GM10248 (cell line): ENCODE measurements at places on chromosomes 12 and 14.
A peak's percentile ranks its signal among the peaks of the same experiment; 100 is the strongest.

- DNase-seq = no peak
Observed at GRCh38 chr12:79983492-79983891, 48.6 kb upstream of the PPP1R12A start.

DNA sequence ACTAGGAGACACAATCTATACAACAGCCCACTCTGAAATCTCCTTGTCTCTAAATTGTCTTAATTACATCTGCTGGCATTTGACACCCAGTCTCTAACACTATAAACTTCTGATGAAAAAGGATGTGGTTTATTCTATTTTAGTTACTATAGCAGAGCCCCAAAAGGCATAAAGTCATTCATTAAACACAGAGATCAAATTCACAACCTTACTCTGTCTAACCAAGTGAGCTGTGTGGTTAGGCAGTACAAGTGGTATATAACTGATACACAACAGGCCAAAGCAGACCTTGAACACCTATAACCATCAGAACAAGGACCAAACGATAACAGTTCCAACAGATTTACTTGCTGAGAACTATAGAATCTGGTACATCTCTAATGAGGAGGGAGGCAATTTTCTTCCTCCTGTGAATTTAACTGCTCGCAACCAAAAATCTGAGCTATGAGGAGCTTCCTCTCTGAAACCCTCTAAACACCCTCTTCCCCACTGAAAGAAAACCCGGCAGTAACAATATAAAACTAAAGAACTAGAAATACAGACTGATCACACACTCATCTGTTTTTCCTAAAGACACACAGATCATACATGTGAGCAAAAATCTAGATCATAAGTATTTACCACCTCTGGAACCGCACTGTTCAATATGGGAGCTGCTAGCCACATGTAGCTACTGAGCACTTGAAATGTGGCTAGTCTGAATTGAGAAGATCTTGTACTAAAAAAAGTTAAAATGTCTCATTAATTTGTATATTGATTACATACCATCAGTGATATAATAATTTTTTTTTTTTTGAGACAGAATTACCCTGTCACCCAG lies 17.7 kb downstream of the SPPL3 start:
- peak; percentile 43 for DNase-seq

DNA sequence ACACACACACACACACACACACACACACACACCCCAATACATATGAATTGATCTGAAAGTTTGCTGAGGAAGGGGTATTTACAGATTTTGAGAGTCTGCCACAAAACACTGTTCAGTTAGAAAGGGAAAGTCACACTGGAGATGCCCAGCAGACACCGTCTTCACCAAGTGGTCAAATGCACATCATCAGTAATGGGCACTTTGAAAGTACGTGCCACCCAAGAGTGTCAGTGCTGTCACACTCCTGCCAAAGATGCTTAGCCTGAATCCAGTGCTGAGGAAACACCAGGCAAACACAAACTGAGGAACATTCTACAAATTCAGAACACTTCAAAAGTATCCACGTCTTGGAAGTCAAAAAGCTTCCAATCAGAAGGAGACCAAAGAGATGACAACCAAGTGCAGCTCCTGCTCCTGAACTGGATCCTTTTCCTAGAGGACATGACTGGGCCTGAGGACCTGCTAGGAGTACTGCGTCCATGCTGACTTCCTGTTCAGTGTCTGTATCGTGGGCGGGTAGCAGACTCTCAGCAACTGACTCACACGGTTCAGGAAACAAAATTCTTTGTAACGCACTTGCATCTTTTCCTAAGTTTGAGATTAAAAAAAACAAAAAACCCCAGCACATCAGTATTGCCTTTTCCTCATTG lies 18.6 kb downstream of the PSMC1 start:
- no peak for DNase-seq

DNA sequence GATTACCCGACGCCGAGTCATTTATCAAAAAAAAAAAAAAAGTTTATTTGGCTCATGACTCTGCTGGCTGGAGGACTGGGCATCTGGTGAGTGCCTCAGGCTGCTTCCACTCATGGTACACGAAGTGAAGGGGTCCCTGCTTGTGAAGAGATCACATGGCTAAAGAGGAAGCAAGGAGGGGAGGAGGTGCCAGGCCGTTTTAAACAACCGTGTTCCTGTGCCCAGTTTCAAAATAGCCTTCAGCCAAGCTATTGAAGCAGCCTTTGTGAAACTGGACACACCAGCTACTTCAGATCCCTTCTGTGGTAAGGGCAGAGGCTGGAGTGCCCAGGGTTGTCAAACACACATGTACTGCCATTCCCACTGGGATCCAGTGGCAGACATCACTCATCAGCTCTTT lies 7.6 kb downstream of the POP5 start:
- no peak for DNase-seq

GRCh38 chr12:115233891-115234543 lies 550.0 kb upstream of the TBX3 start:
- DNase-seq = no peak

DNA sequence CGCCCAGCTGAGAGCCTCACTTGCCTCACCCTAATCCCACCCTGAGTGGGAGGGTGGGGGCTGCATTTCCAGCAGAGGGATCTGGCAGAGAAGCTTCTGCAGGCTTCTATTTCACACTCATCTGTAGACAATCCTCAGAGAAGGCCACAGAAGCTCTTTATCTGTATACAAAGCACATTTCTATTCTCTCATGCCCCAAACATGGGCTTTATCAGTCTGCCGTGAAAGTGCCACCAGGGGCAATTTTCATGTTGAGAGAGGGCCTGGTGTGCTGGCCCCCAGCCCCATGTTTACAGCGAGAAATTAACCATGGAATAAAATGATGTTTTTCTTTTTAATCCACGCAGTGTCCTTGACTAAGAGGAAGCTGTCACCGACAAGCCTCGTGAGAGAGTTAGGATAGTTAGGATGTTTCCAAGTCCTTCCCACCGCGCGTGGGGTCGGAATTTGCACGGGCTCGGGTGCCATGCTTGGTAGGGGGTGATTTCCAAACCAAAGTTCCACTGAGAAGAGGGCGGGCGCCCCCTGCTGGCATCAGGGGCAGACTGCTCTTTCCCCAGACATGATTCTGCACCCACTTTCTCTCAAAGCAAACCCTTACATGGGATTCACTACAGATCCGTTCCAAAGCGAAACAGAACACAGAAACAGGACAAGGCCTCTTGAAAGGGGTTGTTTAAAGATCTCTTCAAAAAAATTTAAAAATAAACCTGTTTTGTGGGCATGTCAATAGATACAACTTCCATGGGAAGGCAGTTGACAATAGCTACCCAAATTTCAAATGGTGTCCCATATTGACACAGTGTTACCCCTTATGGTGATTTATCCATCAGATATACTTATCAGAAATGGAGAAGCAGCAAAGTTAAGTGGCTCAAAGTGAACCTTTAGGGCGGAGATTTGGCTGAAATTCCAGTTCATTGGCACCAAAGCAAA lies 19.4 kb downstream of the BDKRB1 start:
- peak; percentile 82 for DNase-seq

- DNase-seq = no peak
Observed at GRCh38 chr12:88194868-88195267, 52.8 kb downstream of the TMTC3 start.

DNA sequence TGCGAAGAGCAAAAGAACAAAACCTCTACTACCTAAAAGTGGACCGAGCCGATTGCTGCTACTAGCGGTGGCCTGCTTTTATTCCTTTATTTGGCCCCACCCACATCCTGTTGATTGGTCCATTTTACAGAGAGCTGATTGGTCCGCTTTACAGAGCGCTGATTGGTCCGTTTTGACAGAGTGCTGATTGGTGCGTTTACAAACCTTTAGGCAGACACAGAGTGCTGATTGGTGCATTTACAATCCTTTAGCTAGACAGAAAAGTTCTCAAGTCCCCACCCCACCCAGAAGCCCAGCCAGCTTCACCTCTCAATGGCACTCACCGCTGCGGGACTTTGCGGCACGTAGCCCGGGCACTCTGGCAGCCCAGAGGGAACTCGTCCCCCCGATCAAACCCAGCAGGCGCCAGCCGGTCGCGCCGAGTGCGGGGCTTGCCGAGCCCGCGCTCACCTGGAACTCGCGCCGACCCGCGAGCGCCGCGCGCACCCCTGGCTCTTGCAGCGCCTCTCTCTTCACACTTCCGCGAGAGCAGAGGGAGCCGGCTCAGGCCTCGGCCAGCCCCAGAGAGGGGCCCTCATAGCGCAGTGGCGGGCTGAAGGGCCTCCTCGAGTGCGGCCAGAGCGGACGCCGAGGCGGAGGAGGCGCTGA lies 8.7 kb upstream of the FGD4 start:
- DNase-seq = peak; percentile 42

DNA sequence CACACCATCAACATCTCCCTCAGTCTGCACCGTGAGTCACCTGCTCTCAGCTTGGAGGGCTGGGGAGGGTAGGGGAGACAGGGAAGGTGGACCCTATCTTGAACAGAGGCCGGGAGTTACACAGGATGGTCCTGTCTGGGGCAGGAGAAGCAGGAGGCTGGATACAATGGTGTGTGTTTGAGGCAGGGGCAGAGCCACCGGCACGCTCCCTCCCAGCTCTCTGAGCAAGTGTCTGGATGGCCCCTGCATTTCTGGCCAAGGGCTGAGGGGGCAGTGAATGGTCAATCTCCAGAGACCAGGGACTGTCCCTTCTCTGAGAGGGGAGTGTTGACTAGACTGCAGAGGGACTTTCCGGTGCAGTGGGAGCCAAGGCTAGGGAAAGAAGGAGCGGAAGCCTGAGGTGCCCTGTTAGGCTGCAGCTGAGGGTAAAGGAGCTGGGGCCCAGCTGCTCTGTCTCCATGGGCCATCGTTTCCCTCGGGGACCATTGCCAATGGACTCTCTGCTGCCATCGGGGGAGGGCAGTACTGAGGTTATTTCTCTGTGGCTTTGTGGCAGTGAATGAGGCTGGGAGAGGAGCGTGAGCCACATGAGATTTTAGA lies 1.9 kb downstream of the LRP1-AS start:
- DNase-seq = no peak

GRCh38 chr12:56257491-56258067 lies 605 bp downstream of the ANKRD52 start:
- DNase-seq = no peak

- peak; percentile 91 for DNase-seq
Observed at GRCh38 chr12:121776190-121777098, 17.0 kb downstream of the RHOF start.

GRCh38 chr12:2992724-2993123 lies 33.5 kb downstream of the TEAD4 start:
- no peak for DNase-seq

DNA sequence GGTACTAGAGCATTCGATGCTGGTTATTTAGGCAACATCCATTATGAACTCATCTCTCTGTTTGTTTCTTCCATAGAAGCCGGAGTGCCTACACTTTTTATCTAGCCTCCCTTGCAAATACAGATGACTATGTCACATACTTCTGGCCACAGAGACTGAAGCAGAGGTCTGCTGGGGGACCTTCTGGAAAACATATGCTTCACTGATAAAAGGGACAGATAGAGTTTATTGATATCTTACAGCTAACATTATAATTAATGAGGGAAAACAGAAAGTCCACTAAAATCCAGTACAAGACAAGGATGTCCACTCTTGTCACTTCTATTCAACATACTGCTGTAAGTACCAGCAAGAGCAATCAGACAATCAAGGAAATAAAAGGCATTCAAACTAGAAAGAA lies 104.3 kb upstream of the FAR2 start:
- DNase-seq = no peak

GRCh38 chr12:132413931-132414588 lies 75.9 kb upstream of the FBRSL1 start:
- DNase-seq = peak; percentile 57

- no peak for DNase-seq
Observed at GRCh38 chr12:66003951-66004350, 126.6 kb downstream of the LLPH start.

DNA sequence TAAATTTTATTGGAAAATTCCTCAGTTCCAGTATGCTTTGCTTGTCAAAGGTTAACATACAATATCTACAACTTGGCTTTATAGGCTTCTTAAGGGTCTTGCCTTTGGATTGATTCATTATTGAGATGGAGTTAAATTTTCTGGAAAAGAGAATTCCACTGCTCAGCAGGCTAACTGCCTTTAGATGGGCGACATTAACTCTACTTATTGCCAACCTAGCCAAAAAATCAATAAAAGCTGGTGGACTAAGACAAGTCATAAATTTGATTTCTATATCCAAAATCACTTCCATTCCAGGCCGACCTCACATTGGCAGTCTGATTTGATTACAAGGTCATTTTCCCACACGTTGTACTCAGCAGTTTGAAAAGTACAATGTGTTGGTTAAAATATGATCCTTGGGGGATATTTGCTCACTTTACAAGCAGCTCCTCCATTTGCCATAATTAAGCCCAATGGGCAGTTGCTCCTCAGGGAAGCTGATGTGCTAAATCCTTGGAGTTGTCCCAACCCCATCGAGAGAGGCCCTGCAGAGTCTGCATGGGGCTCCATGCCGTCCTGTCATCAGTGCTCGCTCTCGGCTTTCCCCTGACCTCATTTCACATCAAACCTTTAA lies 36.1 kb upstream of the CRY1 start:
- no peak for DNase-seq

- DNase-seq = no peak
Observed at GRCh38 chr12:61138415-61138759, 1121.8 kb upstream of the USP15 start.

GRCh38 chr14:86279405-86279804 lies 749.5 kb downstream of the FLRT2 start:
- no peak for DNase-seq

GRCh38 chr14:102370305-102370809 lies 7.6 kb downstream of the TECPR2 start:
- no peak for DNase-seq

GRCh38 chr14:60956202-60956601 lies 24.7 kb downstream of the TRMT5 start:
- no peak for DNase-seq

GRCh38 chr12:56632701-56633467 lies 2.8 kb upstream of the BAZ2A start:
- no peak for DNase-seq

- DNase-seq = no peak
Observed at GRCh38 chr12:3896356-3896755, 23.2 kb upstream of the PARP11 start.

DNA sequence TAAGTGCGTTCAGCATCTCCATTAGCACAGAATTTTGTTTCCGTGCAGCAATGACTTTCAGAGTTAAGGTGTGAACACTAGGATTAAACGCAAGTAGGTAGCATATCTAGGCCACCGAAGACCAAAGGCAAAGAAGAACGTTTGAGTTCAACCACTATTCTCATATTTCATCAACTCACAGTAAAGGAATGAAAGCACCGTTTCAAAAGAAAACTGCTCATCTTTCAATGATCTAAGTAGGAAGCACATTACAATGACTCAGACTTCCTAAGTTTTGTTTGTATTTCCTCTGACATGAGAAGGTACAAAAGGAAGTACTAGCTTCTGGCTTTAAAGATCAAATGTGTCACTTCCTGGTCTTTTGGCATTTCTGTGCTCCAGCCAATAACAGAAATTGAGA lies 57.6 kb downstream of the ACADS start:
- DNase-seq = no peak

DNA sequence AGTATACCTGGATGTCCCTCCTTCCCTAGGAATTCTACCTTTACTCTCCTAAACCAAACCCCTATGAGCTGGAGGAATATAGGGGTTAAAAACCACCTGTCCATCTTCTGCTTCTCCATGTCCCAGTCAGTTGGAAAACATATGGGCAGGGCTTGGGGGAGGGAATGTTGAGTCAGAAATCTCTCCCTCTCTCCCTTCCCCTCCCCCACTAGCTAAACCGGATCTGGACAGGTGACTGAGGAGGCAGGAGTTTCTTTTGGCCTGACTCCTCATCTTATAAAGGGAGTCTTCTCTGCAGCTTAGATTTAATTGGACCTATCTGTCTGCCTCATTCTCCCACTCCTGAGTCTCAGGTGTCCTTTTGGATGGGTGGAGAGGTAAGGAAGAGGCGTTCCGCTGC lies 6.1 kb downstream of the ERBB3 start:
- no peak for DNase-seq
